Stimulated activated CD8-positive, alpha-beta memory T cell treated with anti-CD3 and anti-CD28 coated beads, Interleukin-4, amount 100 ng/mL, for 1 hour (primary cell): ENCODE measurements at places on chromosomes 11 and 22.

DNA sequence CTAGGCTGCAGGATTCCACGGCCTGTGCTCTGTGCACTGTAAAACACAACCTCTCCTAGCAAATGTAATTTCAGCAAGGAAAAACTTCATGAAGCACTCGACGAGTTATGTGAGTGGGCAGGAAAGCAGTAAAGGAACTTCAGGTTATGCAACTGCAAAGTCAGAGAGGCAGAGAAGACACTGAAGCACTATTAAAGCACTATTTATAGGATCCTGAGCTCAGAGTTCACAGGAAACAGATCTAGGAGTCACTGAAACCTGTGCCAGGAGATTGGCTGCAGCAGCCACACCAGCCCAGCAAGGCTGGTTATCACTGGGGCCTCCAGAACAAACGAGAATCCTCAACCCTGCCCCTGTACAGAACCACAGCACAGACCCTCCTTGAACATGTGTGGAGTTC lies 2.5 kb downstream of the SMIM35 start:
- DNase-seq: no peak

DNA sequence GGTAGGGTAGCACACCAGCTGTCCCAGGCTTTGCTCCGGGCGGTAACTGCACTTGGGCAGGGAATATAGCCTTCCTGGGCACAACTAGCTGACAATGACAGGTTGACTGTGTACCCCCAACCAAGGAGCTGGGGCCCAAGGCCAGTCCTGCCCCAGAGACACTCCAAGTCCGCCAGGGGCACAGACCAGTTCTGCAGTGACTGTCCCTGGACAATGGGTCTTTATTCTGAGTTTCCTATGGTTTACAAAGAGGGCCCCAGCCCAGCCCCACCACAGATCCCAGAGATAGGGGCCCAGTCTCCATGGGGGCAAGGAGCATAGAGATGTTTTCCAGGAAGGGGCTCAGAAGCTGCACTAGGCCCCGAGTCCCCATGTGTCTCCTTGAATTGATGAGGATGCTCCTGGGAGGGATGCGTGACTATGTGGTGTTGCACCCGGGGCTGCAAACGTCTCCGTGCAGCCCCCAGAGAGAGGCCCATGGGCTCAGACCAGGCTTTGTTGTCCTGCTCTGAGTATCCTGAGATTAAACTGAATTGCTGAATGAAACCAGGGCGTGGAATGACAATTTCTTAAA lies 48.4 kb downstream of the CD6 start:
- no peak for DNase-seq

- DNase-seq: no peak
Observed at GRCh38 chr22:43314611-43315010, 28.6 kb downstream of the SCUBE1 start.

- DNase-seq: no peak
Observed at GRCh38 chr11:93099806-93100205, 98.0 kb downstream of the SLC36A4 start.

GRCh38 chr11:116794851-116795250 lies 3.2 kb upstream of the APOA5 start:
- no peak for DNase-seq
